ENCODE measurements at places on chromosomes 12 and 14. TPM values are rescaled to one million over a fixed set of nuclear protein-coding genes. Genes with fewer than 3 reads are reported as not detected.

- no peak for DNase-seq
Measured at GRCh38 chr12:107014055-107014454, 27.1 kb upstream of the MTERF2 start.

GRCh38 chr12:107360482-107360881, 267.1 kb upstream of the CRY1 start:
- no peak for DNase-seq

DNA sequence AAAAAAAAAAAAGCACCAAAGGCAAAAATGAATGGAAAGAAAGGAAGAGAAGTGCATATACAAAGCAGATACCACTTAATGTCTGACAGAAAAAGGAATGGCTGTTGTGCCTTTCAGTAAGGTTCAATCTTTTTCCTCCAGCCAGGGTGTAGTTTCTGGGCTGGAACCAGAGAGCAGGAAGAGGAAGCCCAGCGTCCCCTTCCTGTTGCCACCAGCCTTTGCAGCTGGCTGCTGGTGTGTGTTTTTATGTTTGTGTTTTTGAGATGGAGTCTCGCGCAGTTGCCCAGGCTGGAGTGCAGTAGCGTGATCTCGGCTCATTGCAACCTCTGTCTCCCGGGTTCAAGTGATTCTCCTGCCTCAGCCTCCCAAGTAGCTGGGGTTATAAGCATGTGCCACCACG, 64.6 kb upstream of the LTA4H start:
- no peak for DNase-seq

- peak; percentile 81 for DNase-seq
Measured at GRCh38 chr12:108302403-108303311, 36.5 kb downstream of the CMKLR1 start.

GRCh38 chr12:20489645-20490044, 121.3 kb downstream of the PDE3A start:
- no peak for DNase-seq

GRCh38 chr12:94289461-94290312, 141.3 kb downstream of the PLXNC1 start:
- no peak for DNase-seq

KLRK1 gene
- 5.2 TPM for total RNA-seq

DNA sequence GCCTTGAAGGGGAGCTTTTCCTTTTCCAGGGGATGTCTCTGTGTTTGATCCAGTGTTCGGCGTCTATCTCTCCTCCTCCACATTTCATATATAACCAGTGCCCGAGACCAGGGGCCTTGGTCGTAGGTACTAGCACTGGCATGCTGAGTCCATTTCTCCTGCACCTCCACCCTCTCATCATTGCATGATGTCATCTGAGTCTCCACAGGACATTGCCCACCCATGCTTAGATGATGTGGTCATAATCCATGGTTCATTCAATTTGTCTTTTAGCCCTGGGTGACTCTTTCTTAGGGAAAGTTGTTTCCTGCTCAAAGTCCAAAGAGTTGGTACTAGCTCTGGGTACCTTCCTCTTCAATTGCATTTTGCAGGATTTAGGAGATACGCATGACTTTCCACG, 328.1 kb downstream of the BCL11B start:
- no peak for DNase-seq

GRCh38 chr14:78324353-78324752, 154.2 kb downstream of the NRXN3 start:
- no peak for DNase-seq

NRL gene
- 1.7 TPM for total RNA-seq

BMAL2 gene
- 1.9 TPM for total RNA-seq

- DNase-seq = no peak
Measured at GRCh38 chr12:27331291-27331926, 1.2 kb upstream of the BMAL2 start.

SYT1 gene
- 0.15 TPM for total RNA-seq

GRCh38 chr12:112904571-112904970, 2.2 kb upstream of the OAS1 start:
- no peak for DNase-seq

GRCh38 chr12:581321-581720, 81.9 kb downstream of the NINJ2 start:
- DNase-seq = peak; percentile 47

GRCh38 chr12:623172-623864, 39.9 kb downstream of the NINJ2 start:
- DNase-seq = peak; percentile 35

OR5AU1 gene
- total RNA-seq = not detected

- DNase-seq = no peak
Measured at GRCh38 chr12:38601949-38602348, 285.4 kb downstream of the ALG10B start.

CPNE6 gene
- not detected for total RNA-seq

TDRD9 gene
- 7.4 TPM for total RNA-seq

Measured in heart right ventricle (tissue), 16 donors.